ENCODE measurements at places on chromosomes 12 and 14.

- DNase-seq, result no peak
Observed at GRCh38 chr12:103868215-103868614, 27.2 kb upstream of the NT5DC3 start.

DNA sequence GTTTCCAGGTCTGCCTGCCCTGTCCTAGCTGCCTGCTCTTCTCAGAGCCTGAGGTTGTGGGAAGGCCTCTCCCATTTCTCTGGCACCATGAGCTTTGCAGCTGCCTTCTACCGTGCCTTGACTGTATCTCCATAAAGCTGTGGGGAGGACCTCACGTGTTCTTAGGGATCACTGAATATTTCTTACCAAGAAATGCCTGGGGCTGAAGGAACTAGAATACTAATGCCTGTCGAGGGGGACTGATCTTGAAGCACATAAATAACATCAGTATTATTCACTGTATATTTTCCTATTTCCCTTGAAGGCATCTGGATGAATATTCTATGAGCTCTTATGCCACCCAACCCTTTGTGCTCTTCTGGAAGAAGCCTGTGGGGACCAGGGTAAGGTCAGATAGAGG lies 103.4 kb downstream of the APAF1 start:
- no peak for DNase-seq

DNA sequence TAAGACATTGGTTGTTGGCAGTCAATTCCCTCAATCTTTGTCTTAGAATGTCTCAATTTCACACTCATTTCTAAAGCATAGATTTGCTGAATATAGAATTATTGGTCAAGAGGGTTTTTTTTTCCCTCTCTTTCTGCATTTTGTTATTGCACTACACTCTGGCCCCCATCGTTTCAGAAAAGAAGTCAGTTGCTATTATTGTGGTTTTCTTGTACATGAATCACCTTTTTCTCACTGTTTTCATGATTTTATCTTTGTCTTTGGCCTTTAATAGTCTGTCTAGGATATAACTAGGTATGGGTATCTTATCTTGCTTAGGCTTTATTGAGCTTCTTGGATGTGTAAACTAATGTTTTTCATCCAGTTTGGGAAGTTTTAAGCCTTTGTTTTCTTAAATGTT lies 194.3 kb upstream of the DAAM1 start:
- DNase-seq, result no peak

DNA sequence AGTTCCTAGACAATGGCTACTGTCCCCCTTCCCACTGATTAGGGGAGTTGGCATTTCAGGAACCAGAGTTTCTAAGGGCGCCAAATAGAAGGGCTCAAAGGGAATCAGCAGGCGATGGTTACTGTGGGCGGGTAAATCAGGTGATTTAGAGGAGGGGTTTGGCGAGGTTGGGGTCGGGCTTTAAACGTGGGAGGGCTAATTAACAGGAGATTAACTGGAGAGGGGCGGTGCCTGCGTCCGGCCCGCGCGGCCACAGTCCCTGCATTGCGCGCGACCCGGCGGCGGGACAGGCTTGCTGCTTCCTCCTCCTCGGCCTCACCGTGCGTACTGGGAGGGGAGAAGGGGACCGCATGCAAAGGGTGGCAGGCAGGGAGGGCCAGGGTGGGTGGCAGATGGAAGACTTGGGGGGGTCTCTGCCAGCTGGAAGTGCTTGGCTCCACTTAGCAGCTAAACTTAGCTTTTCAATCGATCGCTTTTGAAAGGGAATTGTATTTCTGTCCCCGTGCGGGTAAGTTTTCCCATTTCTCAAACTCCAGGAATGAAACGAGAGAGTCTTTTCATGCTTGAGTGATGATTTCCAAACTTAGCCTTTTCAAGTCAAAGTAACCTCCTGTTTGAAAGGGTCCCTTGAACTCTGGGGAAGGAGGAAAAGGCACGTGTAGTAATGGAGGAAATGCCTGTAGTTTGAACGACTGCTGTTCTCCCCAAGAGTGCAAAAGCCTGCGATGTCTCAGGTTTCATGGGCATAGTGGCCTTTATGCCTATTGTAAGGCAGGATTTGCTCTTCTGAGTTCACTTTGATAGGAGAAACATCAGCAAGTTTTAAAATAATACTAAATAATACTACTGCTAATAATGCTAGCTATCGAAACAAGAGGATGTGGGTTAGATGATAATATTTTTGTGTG lies at the start of gene MGST1:
Gene MGST1 (plus strand): TSS at position 255 of the 908 bp plus-strand sequence. CDS start 6,608 bp downstream, outside the sequence.
- no peak for DNase-seq

GRCh38 chr14:75626863-75627262 lies 33.8 kb downstream of the ERG28 start:
- no peak for DNase-seq

DNA sequence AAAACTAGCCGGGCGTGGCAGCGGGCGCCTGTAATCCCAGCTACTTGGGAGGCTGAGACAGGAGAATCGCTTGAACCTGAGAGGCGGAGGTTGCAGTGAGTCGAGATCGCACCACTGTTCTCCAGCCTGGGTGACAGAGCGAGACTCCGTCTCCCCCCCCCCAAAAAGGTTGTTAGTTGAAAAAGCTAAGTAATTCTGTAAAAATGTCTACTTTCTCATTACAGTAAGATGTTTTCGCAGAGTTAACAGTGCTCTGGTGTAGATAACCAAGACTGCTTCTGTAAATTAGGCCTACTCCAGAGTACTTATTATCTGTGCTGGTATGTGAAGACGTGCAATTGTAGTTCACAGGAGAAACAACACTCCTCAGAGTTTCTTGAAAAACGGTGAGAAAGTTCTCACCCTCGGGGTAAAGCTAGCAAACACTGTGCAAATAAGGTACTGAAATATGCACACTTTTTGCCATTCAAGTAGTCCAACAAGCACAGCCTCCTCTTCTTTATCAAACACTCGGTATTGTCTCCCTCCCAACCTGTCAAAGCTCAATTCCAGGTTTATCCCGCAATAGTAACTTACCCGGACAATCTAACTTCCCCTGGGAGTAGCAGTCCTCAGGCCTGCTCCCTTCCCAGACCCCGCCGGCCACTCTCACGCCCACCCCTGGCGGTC lies 974 bp downstream of the BTBD7 start:
- no peak for DNase-seq

DNA sequence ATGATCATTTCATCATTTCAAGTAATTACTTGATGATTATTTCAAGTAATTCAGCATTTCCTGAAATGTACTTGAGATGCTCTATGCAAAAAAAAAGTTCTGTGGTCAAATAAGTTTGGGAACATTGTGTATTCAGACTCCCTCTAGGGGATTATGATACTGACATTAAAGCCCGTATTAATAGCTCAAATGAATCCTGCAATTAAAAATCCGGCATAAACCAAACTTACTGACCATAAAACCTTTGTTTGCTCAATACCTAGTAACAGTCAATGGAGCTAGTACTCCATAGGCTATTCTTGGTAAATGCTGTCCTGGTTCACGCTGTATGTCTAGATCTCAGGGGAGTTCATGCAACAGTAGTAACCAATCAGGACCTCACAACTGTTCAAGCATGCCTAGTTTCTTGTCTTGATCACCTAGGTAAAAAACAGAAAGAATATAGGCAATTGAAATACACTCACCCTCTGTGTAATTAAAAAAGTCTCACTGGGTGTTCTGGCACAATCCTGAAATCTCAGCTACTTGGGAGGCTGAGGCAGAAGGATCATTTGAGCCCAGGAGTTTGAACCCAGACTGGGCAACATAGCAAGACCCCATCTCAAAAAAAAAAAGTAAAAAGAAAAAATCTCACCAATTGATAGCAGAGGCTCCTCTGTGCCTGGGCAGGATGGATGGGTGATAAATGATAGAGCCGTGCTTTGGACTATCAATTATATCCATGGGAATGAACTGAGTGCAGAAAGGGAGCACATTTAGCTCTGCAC lies 14.1 kb downstream of the ALDH1L2 start:
- no peak for DNase-seq

GRCh38 chr12:49253033-49253623 lies 11.8 kb upstream of the TUBA1C start:
- DNase-seq, result no peak

DNA sequence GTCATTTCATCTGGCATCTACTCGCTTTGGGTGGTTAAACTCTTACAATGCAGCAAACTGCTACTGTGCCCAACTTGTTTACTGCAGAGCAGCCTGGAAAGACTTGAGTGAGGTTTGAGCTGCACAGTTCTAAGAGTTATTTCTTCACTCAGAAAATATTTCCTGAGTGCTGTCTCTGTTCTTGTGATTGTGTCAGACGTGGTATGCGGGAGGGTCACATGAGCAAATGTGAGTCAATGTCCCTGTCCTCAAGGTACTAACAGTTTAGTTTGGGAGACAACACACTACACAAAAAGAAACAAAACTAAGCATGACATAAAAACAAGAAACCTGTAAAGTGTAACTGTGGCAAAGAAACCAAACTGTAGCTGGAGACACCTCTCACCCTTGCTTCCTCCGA lies 32.4 kb downstream of the FLVCR2 start:
- no peak for DNase-seq

DNA sequence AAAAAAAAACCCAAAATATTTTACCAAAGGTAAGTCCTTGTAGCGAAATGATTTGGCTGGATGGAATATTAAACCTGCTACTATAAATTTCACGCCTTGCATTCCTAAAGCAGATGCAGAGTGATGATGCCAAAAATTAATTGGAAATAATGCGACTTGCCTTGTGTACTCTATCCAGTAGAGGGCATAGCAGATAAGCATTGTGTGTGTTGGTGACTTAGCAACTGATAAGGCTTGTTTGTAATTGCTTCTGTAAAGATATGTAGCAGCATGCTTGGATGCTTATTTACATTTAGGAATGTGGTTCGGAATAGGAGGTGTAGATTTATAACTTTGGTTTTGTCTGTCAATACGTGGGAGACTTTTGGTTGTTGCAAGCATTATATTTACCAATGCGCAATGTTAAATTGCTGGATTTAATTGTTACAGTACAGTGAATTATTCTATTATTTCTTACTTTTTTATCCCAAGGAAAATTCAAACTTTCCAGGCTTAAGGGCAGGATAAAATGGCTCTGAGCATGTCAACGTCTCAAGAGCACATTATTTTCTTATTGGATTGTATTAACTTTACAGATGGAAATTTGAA lies 80.5 kb downstream of the TMEM260 start:
- DNase-seq, result no peak

- DNase-seq, result no peak
Observed at GRCh38 chr12:61821381-61821780, 438.8 kb upstream of the USP15 start.

DNA sequence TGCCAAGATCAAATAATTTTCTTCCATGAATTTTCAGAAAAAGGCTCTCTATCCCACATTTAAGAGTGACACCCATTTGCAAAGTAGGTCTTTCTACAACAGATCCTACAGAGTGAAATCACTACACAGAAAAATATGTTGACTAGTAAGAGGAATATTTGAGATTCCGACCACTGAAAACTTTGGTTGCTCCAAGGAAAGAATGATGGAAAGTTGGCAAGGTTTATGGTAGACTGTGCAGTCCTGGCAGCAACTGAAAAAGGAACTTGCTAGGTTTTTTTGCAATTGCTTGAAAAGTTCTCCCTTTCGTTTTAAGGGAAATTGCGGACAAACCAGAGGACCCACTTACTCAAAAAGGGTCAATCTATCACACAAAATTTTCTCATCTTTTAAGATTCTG lies 83.1 kb upstream of the TSPAN8 start:
- no peak for DNase-seq

- DNase-seq, result no peak
Observed at GRCh38 chr14:65356327-65356836, 56.1 kb upstream of the FUT8 start.

DNA sequence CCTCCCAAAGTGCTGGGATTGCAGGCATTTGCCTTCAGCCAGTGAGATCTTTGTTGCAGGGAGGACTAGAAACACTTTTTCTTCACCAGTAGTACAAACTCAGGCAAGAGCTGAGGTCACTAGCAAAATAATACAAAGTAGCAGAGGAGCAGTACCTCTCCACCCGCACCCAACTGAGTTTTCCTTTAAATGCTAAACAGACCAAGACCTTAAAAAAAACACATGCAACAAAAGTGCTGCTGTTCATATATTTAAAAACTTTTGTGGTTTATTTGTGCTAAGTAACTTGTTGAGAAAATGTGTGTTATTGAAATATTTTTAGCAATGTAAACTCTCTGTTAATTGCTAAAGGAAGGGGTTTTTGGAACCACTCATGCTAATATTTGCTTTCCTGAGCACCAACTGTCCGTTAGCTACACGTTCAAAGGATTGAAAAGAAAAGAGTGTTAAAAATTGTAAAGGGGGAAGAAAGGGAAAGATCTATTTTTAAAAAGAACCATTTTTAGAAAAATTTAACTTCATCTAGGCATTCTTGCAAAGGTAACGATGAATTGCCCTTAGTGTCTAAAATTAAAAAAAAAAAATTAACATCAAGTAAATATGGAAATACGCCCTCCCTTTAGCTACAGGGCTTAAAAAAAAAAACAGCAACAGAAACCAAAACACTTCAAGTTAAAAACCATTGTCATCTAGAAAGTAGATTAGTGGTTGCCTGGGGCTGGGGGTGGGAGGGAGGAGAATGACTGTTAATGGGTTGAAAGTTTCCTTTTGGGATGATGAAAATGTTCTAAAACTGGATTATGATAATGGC lies 114.0 kb upstream of the KRAS start:
- no peak for DNase-seq

DNA sequence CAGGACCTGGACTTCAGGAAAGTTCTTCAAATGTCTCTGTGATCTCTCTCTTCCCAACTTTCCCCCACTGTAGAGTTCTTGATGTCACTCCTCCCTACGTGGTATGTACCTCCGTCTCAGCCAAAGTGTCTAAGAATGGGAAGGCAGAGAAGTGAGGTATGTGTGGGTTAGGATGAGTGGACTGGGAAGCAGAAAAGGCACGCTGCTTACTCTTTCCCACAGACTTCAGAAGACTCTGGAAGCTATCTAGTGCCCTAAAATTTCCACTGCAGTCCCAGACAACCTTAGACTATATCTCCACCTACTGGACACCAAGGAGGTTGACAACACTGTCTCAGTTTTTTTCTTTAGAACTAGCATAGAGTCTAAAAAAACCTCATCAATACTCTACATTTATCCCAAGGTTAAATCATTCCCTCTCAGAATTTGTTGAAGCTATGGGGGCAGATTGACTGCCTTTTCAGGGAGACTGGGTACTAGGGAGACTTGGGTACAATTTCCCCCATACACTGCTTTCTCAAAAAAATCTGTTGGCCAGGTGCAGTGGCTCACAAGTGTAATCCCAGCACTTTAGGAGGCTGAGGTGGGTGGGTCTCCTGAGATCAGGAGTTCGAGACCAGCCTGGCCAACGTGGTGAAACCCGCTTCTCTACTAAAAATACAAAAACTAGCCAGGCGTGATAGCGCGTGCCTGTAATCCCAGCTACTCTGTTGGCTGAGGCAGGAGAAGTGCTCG lies 20.6 kb upstream of the ITGA5 start:
- peak; percentile 51 for DNase-seq

DNA sequence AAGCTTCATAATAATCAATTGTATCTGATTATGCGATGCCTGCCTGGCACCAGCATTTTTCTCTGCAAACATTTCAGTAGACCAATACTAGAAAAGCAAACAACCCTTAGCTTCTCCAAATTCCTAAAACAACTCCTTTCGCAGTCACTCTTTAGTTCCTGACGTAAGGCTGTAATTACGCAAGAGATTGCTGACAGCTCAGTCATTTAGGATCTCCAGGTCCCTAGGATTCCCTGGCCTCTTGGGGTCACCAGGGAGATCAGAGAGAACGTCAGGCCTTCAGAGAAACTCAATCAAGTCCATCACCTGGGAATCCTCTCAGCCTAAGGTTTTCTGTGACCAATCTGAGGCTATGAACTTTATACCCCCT lies 390.6 kb downstream of the PAWR start:
- DNase-seq, result no peak
